Hematopoietic multipotent progenitor cell treated with erythropoietin and hydrocortisone succinate and interleukin-3 and kit ligand, for 8 days (in vitro differentiated cells): ENCODE measurements at places on chromosomes 1 and 21.

GRCh38 chr1:30976143-30976542 lies 67.6 kb upstream of the SDC3 start:
- no peak for DNase-seq

- peak; percentile 42 for DNase-seq
These were observed 10.3 kb upstream of the LUZP1 start for GRCh38 chr1:23178950-23179349.

DNA sequence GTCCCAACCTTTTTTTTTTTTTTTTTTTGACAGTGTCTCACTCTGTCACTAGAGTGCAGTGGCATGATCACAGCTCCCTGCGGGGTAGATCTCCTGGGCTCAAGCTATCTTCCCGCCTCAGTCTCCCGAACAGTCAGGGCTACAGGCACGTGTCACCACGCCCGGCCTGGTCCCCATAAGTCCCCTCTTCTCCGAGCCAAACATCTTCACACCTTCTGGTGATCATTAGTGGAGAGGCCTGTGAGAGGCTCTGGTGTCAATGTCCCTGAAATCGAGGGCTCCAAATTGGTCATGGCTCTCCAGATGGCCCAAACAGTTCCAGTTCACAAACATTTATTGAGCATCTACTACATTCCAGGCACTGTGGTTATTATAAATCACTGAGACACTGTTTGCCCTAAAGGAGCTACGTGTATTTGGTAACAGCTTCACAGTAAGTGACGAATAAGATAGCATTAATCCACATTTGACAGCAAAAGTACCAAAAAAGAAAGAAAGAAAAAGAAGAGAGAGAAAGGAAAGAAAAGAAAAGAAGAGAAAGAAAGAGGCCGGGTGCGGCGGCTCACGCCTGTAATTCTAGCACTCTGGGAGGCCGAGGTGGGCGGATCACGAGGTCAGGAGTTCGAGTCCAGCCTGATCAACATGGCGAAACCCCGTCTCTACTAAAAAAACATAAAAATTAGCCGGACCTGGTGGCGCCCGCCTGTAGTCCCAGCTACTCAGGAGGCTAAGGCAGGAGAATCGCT lies 867 bp upstream of the TIMM17A start:
- DNase-seq: no peak

GRCh38 chr21:20270365-20271055 lies 727.7 kb upstream of the NCAM2 start:
- DNase-seq: no peak

DNA sequence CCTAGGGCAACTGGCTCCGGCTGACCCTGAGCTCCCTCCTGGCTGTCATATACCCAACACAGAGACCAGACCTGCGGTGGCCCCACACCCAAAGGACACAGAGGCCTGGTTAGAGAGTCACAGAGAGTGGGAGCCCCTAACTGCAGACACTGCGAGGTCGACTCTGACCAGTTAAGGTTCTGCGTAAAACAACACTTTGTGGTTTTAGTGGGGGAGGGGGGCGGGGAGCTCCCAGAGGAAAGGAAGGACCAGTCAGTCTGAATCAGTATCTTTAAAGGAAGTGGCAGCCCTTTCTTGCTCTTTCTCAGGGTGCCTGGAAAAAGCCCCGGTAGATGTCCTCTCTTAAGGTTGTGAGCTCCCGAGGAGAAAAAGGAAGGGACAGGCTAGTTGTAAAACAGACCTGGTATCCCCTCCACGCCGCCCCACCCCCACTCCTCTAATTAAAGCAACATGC lies 2.4 kb downstream of the SSBP3 start:
- DNase-seq: no peak

DNA sequence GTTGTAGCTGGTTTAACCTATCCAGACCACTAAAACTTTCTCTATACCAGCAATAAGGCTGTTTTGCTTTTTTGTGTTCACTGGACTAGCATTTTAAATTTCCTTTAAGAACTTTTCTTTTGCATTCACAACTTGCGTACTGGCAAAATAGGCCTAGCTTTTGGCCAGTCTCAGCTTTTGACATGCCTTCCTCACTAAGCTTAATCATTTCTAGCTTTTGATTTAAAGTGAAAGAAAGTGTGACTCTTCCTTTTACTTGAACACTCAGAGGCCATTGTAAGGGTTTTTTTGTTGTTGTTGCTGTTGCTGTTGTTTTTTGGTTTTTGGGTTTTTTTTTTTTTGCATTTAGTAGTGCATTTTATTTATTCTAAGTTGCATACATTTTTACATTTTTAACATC lies 15.2 kb downstream of the RPAP2 start:
- no peak for DNase-seq

GRCh38 chr1:81231729-81232038 lies 569.0 kb upstream of the ADGRL2 start:
- DNase-seq: no peak

- DNase-seq: peak; percentile 80
These were observed 25.3 kb upstream of the PEF1 start for GRCh38 chr1:31669786-31670592.

DNA sequence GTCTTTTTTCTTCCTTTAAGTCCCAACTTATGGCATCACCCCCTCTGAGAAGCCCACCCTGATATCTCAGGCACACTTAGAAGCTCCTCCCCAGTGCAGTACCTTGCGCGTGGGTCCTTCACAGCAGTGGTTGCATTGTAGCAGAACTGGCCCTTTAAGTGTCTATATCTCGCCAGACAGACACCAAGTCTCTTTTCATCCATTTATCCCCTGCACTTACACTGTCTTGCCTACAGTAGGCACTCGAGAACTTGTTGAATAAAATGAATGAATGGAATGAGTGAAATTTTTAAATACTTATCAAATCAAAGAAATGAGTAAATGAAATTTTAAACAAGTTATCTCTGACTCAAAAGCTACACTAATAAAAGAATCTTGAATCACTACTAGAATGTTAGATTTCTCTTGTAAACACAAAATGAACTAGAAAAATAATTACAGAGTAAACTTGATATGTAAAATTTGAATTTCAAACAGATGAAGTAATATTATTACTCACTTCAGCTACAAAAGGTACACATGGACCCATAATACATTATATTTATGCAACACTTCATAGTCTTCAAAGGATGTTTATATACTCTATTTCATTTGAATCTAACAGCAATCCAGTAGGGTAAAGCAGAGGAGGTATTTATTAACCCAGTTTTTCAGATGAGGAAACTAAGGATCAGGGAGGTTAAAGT lies 54.7 kb upstream of the MAN1A2 start:
- peak; percentile 46 for DNase-seq

GRCh38 chr1:198934426-198934825 lies 295.6 kb downstream of the PTPRC start:
- no peak for DNase-seq

GRCh38 chr1:47644212-47644573 lies 206.3 kb downstream of the FOXD2 start:
- DNase-seq: no peak
